ENCODE measurements at places on chromosomes 12 and 14.

DNA sequence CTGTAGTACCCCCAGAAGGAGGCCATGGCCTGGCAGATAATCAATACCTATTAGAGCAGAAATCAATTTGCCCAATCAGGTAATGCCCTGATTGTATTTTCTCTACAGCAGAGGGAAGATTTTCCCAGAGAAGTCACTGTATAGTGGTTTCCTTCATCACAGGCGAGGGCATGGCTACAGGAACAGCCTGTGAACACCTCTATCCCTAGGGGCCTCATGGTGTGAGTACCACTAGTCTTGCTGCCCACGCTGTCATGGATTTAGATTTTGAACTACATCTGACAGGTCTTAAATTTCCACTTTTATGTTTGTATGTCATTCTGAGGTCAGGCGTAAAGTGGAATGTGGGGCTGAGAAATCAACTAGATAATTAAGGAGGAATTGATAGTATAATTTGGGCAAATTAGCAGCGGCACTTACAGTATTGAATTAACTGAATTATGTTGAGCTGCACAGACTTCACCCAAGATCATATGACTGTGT is 42.4 kb upstream of the STXBP6 start:
- no peak for DNase-seq

DNA sequence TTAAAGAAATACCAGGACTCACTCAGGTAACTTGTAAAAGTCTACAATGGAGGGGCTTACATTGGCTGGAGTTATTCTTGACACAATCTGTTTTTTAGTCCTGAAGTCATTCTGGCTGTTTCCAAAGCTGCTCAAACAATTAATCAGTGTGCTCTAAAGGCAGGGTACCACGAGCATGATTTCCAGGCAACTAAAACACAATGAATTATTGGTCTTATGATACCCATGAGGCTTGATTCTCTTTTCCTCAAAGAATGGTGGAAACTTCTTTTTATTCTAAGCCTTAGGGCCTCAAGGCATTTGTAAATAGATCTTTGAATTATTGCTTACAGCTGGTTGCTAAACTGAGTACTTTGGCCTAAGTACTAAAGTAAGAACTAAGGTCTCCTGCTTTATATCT is 199.8 kb upstream of the PDZRN4 start:
- no peak for DNase-seq

DNA sequence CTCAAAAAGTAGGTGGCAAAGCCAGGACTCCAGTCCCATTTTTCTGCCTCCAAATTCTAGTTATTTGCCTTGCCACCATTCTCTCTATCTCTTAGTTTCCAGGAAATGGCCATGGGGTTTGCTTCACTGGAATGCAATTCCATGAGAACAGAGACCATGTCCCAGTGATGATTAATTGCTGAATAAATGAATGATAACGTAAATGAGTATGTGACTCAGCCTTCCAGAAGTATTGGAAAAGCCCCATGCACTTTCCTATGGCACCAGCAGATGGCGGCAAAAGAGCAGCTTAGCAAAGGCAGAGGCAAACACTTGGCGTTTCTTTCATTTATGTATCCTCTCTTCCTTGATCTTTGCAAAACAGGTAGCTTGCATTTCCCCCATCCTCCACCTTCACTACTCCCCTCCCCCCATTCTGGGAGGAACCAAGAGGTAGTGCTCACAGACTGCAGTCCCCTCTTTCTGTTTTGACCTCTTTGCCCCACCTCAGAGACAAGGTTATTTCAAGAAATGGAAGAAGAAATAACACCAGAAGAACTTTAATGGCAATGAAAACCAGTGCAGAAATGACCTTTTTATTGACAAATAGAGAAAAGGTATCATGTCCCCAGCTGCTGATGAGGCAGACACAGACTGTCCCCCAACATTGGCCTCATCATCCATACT is 21.3 kb downstream of the TBX3 start:
- peak; percentile 97 for DNase-seq

DNA sequence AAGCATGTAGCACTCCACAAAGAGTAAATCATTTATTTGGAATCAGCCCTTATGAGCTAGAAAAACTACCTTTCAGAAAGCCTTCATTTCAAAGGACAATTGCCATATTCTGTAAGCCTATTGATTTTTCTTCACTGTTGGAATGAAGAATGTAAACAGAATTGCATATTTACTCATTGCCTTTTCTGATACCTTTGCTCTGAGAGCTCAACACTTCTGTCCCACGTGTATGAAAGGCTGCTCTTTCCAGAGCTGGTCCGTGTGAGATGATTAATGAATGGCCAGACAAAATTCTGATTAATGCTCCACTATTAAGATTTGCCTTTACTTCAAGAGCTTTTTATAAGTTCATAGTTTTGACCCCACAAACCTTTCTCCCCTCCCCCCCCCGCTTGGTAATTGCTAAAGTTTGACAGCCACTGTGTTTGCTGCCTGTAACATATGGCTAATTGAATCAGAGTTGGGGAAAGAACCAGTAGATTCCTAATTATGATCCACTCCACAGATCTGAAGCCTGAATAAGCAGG is 63.0 kb upstream of the PLEKHA5 start:
- DNase-seq = no peak

DNA sequence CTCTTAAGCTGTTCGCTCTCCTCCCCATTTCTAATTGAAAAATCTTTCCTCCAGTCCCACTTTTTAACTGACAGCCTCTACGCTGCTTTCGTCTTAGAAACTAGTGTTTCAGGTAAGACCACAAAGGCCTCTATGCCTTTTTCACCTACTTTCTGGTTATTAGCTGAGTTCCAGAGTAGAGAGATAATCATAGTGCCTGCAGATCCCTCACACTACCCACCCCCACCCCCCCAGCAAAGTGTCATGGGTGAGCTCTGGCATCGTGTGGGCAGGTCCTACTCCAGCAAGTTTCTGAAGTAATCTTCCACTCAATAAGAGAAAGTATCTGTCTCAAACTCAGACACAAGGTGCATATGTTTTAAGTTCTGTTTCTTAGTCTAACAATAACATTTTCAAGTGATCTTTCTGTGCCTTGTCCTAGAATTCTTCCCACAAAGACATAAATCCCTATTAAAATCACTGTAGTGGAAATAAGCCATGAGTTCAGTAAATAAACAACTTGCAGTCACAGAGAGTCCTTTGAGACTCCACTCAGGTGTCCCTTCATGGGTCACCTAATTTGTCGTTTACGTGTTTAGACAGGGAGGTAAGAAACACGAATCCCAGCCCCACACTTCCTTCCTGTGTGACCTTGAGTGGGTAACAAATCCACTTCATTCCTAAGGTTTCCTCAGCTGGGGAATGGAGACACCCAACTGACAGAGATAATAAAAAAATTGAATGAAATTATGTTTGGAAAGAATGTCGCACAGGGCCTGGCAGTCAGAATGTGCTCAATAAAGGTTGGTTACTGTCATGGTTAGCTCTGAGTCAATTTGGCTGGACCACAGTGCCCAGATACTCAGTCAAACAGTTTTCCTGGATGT is 228.9 kb upstream of the CAND1 start:
- no peak for DNase-seq

- no peak for DNase-seq
Measured at GRCh38 chr12:126554625-126555024, 1489.4 kb downstream of the AACS start.

DNA sequence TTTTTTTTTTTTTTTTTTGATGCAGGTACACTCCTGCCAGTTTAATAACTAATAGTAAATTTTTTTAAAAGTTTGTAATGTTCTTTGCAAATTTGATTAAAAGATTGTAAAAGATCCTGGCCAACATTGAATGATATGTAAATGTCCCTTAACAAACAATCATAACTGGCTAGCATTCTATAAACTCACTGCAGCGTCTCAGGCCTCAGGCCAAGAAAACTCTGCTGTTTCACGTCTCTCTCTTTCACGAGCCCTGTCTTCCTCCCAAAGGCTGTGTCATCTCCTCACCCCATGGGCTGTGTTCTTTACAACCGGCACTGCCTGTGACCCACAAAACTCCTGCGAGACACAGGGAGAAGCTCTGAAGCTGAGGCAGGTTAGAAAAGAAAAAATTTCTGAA is 103.3 kb downstream of the NUAK1 start:
- no peak for DNase-seq

- DNase-seq = no peak
Measured at GRCh38 chr12:124194264-124194892, 100.5 kb upstream of the RFLNA start.

DNA sequence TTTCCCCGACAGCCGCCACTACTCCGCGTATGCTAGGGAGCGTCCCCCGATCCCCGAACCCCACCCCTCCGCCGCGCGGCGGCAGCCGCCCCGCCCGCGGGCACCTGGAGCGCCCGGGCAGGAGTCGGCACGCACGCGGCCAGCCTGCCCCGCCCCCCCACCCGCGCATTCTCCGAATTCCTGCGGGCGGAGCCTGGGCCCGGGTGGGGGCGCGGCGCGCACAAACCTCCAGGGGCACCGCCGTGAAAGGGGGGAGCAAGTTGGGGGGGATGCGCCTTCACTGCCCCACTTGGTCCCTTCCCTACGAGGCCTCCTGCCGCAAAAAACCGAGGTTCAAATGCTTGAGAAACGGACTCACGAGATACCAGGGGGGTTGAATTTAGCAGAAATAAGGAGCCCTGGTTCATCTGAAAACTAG is 1.7 kb downstream of the AJUBA start:
- DNase-seq = peak; percentile 25

- no peak for DNase-seq
Measured at GRCh38 chr12:65885716-65886115, 61.4 kb downstream of the HMGA2 start.

DNA sequence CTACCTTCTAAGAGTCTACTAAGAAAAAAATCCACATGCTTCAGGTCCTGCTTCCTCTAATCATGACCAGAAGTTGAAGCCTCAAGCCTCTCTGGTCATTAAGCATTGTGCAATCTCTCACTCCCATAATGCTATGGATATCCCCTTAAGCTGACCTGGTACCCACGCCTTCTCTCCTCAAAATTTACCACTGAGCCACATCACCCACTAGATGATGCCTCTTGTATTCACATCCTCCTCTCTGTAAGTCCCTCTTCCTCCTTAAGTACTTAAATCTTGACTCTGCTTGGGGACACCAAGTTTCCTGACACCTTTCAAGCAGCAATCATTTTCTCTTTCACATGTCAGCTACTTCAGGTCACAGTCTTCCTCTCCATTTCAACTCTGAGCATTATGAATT is 9.8 kb downstream of the GALNT4 start:
- no peak for DNase-seq

- DNase-seq = no peak
Measured at GRCh38 chr12:126160912-126161311, 1095.7 kb downstream of the AACS start.

DNA sequence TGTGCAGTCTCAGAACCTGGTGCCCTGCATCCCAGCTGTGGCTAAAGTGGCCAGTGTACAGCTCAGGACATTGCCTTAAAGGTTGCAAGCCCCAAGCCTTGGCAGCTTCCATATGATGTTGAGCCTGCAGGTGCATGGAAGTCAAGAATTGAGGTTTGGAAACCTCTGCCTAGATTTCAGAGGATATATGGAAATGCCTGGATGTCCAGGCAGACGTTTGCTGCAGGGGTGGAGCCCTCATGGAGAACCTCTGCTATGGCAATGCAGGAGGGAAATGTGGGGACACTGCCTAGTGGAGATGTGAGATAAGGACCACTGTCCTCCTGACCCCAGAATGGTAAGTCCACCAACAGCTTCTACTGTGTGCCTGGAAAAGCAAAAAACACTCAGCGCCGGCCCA is 17.9 kb upstream of the CNIH1 start:
- no peak for DNase-seq

DNA sequence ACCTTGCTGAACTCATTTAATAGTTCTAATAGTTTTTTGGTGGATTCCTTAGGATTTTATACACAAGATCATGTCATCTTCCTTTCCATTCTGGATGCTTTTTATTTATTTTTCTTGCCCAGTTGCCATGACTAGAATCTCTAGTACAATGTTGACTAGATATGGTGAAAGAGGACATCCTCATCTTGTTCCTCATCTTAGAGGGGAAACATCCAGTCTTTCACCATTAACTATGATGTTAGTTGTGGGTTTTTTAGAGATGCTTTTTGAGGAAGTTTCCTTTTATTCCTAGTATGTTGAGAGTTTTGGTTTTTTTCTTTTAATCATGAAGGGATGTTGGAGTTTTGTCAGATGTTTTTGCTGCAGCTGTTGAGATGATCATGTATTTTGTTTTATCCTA is 8.7 kb downstream of the ANKRD13A start:
- DNase-seq = no peak

GRCh38 chr14:77883131-77883846 is 83.4 kb downstream of the ADCK1 start:
- no peak for DNase-seq

GRCh38 chr14:65926935-65927700 is 514.6 kb downstream of the FUT8 start:
- no peak for DNase-seq

GRCh38 chr12:43210485-43211192 is 341.4 kb downstream of the ADAMTS20 start:
- DNase-seq = no peak

DNA sequence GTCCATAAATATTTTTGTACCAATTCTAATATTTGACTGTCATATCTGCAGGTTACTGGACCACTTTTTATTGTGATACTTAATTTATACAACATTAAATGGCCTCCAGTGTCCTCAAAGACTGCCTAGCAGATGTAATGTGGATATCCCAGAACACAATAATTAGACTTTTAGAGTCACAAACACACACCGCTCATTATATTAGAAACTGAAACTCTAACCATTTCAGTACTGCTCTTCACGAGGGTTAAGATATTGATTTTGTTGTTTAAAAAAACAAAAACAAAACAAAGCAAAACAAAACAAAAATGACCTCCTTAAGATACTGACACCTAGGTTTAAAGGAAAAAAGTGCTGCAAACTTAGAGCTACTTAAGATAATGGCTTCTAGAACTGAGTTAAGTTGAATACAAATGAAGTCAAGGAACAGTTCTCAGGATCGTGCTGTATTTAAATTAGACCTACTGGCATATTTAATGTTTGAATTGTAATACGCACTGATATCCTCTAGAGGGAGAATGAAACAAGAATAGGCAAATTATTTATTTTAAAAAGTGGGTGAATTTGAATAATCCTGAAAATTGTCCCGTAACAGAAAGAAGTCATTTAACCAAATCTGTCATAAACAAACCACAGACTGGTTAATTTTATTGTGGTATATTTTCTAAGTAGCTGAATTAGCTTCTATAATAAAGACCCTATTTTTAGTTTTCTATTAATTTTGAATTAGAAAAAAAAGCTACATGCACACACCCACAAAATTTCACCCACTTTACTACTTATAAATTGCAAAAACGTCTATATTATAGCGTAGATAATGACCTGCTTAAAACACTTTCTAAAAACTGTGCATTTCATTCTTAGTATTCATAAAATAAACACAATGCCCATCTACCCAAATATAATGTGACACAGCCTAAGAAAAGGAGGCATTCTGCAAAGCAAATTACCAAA is 395.2 kb upstream of the DCN start:
- no peak for DNase-seq

- peak; percentile 15 for DNase-seq
Measured at GRCh38 chr12:108495054-108495453, 20.0 kb upstream of the FICD start.

- DNase-seq = no peak
Measured at GRCh38 chr14:68450391-68451120, 342.3 kb downstream of the ZFP36L1 start.

- DNase-seq = no peak
Measured at GRCh38 chr14:90475298-90475697, 78.5 kb downstream of the CALM1 start.
